Fibroblast of skin of scalp (primary cell): ENCODE measurements at places on chromosomes 1 and 21.

GRCh38 chr1:110190282-110190929, 19.7 kb upstream of the KCNC4 start:
- DNase-seq, result no peak

DNA sequence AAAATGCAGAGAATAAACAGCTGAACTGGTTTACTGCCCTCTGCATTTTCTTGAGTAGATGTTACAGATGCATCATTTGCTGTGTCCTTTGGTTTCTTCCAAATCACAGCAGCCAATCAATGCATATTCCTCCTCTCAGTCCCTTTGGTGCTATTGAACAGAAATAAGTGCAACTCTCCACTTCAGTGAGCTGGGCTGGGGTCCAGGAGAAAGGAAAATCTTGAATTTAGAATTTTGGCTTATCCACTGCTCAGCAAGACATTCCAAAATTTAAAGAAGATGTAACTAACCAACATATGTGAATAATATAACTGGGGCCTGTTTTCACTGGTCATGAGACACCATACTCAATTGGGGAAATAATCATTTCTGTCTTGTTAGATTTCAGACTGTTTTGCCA, 39.2 kb downstream of the PRMT6 start:
- DNase-seq, result no peak

- DNase-seq, result peak; percentile 56
Measured at GRCh38 chr1:235782601-235783000, 84.1 kb downstream of the LYST start.

DNA sequence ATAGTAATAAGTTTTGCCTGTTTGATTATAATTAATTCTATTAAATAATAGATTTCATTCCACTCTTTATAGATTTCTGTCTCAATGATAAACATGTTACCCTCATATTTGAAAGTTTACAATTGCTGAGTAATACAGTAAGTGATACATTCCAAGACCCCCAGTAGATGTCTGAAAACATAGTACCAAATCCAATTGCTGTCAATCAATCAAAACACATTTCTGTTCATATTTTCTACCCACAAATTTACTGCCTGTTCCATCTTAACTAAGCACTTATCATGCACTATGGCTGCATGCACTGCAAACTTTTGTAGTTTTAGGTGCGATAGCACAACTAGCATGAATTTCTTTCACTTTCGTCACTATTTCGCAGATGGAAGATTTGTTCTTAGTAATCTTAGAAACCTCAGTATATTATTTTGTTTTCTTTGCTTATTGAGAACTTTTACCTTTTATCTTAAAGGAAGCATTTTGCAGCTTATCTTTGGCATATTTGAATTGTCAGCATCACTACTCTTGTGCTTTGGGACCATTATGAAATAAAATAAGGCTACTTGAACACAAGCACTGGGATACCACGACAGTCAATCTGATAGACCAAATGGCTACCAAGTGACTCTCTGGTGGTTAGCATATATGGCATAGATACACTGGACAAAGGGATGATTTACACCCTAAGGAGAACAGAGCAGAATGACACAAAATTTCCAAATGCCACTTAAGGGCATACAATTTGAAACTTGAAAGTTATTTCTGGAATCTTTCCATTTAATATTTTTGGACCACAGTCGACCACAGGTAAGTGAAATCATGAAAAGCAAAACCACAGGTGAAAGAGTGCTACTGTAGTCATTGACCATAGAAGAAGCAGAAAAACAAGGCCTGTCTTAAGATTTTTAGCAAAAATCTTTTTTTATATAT, 67.6 kb downstream of the RGS13 start:
- no peak for DNase-seq

- no peak for DNase-seq
Measured at GRCh38 chr1:61506944-61507500, 217.9 kb downstream of the TM2D1 start.

DNA sequence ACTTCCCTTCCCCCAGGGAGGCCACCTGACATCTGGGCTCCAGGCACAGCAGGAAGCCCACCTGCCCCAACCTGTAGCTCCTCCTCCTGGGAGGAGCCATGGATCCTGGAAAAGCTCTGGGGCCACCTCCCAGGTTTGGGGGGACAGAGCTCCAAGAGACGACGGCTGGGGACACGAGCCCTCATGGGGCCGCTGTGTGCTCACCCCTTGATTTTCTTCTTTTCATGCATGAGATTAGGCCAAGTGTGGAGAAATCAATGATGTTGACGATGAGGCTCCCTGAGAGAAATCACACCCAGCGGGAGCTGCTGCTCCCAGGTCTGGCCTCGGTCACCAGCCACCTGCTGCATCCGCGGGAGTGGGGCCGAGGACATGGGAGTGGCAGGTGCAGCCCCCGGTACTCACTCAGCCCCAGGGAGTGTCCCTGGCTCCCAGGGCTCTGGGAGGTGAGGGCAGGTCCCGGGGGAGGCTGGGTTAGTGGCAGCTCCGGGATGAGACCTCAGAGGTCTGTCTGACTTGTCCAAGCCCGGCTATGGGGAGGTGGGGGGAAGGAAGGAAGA, 8.7 kb downstream of the TNFRSF14 start:
- DNase-seq, result no peak

- no peak for DNase-seq
Measured at GRCh38 chr1:214979191-214979590, 103.3 kb upstream of the KCNK2 start.

- no peak for DNase-seq
Measured at GRCh38 chr1:97157991-97158390, 436.4 kb downstream of the PTBP2 start.

GRCh38 chr1:95407886-95408291, 173.9 kb downstream of the RWDD3 start:
- DNase-seq, result peak; percentile 9

DNA sequence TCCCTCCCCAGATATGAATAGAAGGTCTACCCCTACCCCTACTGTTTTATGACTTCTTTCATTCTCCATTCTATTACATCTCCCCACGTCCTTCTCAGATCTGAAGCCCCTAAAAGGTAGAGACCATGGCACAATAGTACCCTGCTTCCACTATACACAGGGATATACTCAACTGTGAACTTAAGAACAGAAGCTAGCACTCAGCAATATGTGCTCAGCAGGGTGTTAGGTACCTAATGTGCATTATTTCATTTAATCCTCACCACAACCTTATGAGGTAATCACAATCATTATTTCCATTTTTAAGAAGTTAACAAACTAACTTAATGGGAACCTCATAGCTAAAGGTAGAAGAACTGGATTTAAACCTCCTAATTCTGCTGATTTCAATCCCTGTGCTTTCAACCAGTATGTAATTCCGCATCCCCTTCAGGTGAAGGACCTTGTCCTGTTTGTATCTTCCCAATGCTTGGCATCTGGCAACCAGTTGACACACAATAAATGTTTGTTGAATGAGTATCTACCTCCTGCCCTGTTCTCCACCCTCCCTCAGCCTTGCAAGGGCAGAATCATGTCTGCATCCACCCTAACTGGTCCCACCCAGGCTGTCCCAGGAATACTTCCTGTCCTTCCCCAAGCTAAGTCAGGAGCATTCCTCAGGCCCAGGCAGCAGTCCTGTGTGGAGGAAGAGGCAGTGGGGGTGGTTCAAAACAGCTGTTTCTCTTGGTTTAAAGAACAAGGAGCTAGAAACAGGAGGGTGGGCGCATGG, 6.5 kb downstream of the DENND2D start:
- DNase-seq, result peak; percentile 10

DNA sequence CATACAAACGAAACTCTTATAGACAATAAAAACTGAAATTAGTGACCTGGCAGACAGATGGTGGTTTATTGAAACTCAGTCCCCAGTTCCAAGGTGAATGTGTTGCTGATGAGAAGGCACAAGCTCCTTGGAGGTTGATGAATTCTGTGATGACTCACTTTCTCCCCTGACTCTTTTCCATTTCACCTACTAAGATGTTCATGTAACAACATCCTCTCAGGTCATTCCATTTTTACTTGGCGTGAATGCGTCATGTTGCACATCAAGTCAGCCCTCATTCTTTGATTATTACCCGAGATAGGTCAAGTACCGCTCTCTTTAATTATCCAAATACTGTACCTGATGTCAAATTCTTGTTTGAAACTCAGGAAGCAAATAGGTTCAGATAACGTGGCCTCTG, 10.1 kb upstream of the IL10RB start:
- DNase-seq, result no peak

- DNase-seq, result peak; percentile 11
Measured at GRCh38 chr1:92298213-92298572, 594 bp downstream of the GLMN start.

DNA sequence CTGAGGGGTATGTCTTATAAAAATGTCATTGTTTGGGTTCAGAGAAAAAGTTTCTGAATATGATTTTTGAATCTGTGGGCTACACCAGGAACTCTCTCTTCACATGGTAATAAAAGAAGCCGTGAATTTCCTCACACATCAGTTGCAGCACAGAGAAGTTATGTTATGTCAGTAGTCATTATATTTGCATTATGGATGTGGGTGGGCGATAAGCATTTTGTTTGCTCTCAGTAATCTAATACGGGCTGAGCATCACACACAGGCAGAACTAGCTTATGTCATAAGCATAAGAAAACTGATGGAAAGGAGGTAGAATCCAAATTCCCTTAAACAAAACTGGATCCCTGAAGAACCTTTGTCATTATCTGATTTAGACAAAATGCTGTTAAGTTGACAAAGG, 70.8 kb downstream of the PRDM2 start:
- no peak for DNase-seq

GRCh38 chr1:28865997-28866650, 48.2 kb upstream of the EPB41 start:
- DNase-seq, result no peak

- DNase-seq, result no peak
Measured at GRCh38 chr1:36055706-36056105, 28.2 kb upstream of the TEKT2 start.

DNA sequence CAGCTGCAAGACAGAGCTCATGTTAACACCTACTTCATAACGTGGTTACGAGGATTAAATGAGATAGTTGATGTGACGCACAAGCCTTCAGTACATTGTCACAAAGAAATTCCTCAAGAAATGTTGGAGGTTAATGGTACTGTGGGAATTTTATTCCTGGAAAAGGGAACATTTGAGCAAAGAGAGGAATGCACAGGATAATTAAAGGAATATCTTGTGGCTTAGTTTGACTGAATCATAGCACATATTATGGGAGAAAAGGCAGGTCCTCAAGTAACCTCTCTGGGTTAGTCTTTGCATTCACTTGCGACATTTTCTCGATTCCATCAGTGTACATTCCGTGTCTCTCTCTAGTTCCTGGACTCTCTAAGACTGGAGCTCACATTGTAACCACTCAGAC, 300.2 kb upstream of the DUSP10 start:
- DNase-seq, result peak; percentile 91

GRCh38 chr1:59150577-59151386, 146.1 kb upstream of the FGGY start:
- DNase-seq, result peak; percentile 100

GRCh38 chr1:167501515-167502191, 16.7 kb downstream of the CD247 start:
- DNase-seq, result no peak

DNA sequence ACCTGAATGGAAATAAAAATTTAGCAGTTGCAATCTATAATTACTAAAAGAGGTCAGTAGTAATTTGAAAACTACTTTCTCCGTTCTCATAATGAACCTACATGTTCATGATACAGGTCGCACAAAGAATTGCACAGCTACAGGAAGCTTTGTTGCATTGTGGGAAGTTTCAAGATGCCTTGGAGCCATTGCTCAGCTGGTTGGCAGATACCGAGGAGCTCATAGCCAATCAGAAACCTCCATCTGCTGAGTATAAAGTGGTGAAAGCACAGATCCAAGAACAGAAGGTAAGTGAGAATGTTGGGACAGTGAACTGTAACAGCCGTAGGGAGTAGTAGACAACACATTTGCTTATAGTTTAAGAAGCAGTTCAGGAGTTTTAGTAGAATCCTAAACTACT, 68.8 kb upstream of the BMP8A start:
- DNase-seq, result no peak

DNA sequence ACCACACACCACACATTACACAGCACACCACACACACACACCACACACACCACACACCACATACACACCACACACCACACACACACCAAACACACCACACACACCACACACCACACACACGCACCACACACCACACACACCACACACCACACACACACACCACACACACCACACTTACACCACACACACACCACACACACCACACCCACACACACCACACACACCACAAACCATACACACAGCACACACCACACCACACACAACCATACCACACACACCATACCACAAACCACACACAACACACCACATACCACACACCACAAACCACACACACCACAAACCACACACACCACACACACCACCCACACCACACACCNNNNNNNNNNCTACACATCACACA, 40.9 kb upstream of the SIK1 start:
- no peak for DNase-seq

- DNase-seq, result no peak
Measured at GRCh38 chr1:234600418-234601281, 9.3 kb downstream of the IRF2BP2 start.

GRCh38 chr1:243957141-243957540, 93.9 kb upstream of the ZBTB18 start:
- DNase-seq, result no peak

DNA sequence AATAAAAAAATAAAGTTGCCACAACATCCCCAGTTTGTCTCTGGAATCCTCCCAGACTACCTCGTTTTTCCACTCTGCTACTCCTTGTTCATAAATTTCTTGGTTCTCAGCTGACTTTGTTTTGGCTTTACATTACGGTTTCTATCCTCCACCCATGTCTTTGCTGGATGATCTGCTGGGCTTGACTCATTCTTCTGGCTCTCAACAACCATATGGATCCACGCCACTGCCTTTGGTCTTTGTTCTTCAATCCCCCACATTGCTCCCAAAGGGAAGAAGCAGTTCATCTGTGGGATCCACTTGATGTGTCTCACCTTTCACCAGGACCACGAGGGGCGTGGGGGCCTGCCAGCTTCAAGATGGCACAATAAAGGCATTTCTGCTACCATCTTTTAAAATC, 67.1 kb upstream of the NBL1 start:
- DNase-seq, result peak; percentile 54

DNA sequence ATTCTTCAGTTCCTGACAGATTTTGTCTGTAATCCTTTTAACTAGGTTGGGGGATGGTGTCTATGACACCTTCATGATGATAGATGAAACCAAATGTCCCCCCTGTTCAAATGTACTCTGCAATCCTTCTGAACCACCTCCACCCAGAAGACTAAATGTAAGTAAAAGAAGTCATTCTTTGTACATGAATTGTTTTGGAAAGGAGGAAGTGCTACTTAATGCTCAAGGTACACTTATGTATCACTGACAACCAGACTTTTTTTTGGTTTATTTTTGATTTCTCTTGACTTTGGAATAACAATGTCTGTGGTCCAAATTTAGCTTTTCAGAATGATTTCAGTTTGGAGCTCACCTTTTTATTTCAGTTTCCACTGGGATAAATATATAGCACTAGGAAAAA, 2.3 kb downstream of the DYRK3 start:
- no peak for DNase-seq

GRCh38 chr1:226798427-226799411, 59.6 kb upstream of the ITPKB start:
- DNase-seq, result no peak

- no peak for DNase-seq
Measured at GRCh38 chr1:62420214-62420613, 16.6 kb upstream of the USP1 start.
